Glutamatergic neuron (in vitro differentiated cells): ENCODE measurements at places on chromosomes 2 and 18. TPM values are rescaled to one million over a fixed set of nuclear protein-coding genes. Genes with fewer than 3 reads are reported as not detected.

The ATIC gene
- total RNA-seq: 51.5 TPM

The KLHL29 gene
- total RNA-seq: 36.5 TPM

The COL5A2 gene
- 23.7 TPM for total RNA-seq

The RBFA gene
- total RNA-seq: 94.6 TPM

The SRD5A2 gene
- not detected for total RNA-seq

The PRSS56 gene
- total RNA-seq: not detected

The OTOS gene
- total RNA-seq: not detected

The GALNT13 gene
- 5.5 TPM for total RNA-seq

The CLEC4F gene
- total RNA-seq: 0.66 TPM
